ENCODE measurements at places on chromosomes 2 and 18.

DNA sequence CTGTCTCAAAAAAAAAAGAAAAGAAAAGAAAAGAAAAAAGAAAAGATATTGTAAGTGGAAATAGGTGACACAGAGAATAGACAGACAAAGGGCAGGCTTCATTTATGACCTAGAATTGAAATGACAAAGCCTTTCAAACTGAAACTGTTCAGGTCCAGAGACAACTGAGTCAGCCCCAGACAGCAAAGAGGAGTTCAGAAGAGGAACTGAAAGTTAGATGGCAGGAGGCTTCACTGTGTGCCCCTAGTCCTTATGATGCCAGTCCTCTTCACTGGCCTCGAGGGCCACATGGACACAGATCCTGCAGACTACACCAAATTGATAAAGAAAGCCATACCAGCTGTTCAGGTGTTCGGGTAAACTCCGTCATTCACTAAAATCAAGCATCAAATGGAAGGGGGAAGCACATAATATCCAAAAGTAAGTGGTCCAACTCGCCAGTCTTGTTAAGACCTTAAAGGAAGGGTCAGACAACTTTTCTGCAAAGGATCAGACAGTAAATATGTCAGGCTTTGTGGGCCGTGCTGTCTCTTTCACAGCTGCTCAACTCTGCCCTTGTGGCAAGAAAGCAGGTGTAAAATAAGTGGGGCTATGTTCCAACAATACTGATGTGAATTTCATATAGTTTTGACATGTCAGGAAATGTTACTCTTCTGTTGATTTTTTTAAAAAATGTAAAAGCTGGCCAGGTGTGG lies 231.9 kb upstream of the MGAT5 start:
- no peak for DNase-seq

- DNase-seq = no peak
Observed at GRCh38 chr2:9548506-9548905, 7.1 kb downstream of the ADAM17 start.

GRCh38 chr2:200065477-200065876 lies 110.1 kb downstream of the MAIP1 start:
- no peak for DNase-seq

DNA sequence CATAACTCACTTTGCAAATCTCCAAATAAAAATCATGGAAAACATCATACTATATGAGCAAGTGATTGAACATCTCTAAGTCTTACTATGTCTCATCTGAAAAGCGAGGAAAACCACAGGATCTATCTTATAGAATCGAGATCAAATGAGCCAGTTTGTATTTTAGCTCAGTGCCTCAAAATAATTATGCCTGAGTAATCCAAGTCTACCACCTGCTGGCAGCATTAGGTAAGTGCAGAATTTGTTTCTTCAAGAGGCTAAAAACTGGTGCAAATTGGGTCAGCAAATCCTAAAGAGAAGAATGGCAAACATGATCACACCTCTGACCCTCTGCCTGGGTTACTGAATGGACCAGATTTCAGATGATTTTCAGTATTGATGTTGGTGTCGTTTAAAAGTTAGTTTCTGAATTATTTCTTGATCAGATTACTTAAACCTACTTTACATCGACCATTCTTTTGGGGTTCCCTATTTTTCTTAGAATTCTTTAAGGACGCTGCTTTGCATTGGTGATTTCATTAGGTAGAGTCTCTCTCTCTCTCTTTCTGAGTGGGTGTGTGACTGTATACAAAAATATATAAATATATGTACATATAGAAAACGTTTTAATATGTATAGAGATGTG lies 12.7 kb upstream of the FHOD3 start:
- DNase-seq = peak; percentile 17

GRCh38 chr2:69829256-69830044 lies at the start of gene GMCL1:
GMCL1 (plus strand) TSS chr2:69829660; CDS start chr2:69829893, 233 bp downstream.
- DNase-seq = peak; percentile 73

DNA sequence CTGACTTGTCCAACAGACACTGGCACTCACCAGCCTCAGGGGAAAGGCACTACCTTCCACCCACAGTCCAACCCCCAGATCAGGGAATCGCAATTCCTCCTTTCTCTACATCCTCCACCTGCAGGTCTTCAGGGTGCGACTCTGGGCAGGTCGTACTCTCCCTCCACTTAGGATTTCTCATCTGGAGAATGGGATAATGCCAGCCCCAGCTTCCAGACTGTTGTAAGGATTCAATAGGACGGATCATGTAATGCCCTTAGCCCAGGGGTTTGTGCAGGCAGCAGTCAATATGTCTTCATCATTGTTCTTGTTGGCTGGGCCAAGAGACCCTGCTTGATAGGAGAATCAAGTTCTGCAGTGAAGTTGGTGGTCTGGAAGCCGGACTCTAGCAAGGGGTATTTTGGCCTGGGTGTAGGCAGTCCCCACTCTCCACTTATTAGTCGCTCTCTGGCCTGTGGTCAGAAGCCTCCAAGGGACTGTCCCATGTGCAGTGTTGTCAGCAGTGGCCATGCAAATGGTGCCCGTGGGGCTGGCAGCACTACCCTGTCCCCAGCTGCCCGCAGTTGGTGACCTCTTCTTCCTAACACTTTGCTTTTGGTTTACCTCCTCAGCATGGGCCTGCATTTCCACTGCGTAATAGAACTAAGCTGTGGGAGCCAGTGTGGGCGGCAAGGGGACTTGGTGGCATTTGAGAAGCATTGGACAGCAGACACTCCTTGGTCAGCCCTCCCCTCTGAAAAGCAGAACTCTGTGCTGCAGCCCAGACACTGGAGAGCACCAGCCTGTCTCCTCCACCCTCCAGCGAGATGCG lies 172.4 kb upstream of the HS6ST1 start:
- DNase-seq = no peak

- DNase-seq = no peak
Observed at GRCh38 chr18:13376298-13376840, 157.8 kb downstream of the LDLRAD4 start.

- no peak for DNase-seq
Observed at GRCh38 chr18:58694720-58695468, 23.6 kb downstream of the MALT1 start.

GRCh38 chr2:45193581-45193980 lies 184.3 kb upstream of the SIX2 start:
- DNase-seq = no peak

- DNase-seq = no peak
Observed at GRCh38 chr2:156110890-156111289, 221.6 kb downstream of the NR4A2 start.

DNA sequence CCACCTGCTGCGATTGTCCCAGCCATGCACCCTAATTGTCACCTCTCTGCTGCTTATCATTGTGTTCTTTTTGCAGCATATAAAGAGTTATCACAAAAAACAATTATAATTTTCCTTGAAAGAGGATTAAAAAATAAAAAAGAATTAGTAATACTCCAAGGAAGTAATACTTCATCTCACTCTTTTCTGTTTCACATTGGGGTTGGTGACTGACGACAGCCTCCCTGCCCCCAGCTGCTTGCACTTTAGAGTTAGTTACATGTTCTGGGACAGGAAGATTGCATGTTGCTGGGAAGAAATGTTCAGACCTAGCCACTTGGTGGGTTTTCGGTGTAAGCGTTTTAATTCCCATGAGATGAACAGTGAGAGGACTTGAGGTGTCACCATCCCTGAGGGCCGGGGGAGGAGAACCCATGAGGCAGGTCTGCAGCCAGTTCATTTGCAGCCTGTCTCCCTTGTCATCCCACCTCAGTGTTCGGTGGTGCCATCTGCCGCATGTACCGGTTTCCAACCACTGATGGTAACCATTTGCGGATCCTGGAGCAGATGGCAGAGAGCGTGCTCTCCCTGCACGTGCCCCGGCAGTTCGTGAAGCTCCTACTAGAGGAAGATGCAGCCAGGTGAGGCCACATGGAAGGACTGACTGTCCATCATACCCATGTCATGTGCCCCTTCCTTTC lies 69.1 kb downstream of the COA5 start:
- no peak for DNase-seq

GRCh38 chr18:77015169-77015568 lies 117.4 kb downstream of the MBP start:
- DNase-seq = no peak

DNA sequence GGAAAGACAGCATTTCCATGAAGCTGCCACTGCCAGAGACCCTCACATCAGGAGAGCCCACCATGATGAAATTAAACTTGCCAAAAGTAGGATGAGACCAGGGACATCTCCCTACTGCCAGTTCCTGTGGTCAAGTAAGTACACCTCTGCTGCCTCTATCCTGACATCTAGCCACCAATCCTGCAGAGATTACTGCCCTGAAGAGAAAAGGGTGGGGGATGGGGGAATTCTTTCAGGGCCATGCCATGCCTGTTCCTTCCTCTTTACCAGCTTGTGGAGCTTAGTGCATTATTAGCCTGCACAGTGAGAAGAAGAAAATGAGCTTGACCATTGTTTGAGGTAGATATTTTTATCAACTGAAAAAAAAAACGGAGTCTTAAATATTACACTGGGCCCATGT lies 397.2 kb upstream of the CDH2 start:
- no peak for DNase-seq

DNA sequence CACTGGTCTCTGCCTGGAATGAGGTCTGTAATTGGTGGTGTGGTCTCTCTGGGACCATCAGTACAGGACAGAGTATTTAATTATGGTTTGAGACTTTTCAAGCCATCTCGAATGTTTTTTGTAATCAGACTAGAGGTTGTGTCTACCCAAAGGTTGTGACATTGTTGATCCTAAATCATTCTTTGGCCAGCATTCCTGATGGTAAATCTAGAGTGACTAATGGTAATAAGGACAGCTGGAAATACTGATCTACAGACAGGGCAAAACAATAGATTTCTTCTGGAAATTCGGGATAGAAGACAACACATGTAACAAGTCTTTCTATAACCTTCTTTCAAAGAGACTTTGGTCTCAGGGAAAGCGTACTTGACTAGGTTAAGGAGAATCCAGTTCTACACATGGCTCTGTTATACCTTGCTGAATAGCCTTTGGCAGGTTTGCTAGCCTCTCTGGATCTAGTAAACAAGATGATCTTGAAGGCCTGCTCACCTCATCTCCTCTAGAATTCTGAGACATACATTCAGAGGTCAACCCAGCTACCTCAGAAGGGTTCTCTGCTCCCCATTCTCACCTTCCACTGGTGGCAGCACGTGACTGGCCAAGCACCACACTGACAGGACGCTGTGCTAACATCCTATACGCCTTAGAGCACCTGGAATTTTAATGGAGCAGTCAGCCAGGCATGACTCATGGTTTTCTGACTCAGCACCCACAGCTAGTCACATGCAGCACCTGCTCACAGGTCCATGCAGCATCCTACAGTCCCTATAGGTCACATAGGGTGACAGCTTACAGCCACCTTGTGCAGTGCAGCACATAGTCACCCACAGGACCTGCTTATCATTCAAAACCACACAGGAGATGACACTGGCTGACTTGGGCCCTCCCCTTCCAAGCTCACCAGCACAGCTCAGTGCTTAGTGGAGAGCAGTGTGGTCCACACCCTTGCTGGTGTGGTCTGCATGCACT lies 12.2 kb downstream of the PLB1 start:
- no peak for DNase-seq

- no peak for DNase-seq
Observed at GRCh38 chr2:8271461-8271860, 410.4 kb upstream of the ID2 start.

DNA sequence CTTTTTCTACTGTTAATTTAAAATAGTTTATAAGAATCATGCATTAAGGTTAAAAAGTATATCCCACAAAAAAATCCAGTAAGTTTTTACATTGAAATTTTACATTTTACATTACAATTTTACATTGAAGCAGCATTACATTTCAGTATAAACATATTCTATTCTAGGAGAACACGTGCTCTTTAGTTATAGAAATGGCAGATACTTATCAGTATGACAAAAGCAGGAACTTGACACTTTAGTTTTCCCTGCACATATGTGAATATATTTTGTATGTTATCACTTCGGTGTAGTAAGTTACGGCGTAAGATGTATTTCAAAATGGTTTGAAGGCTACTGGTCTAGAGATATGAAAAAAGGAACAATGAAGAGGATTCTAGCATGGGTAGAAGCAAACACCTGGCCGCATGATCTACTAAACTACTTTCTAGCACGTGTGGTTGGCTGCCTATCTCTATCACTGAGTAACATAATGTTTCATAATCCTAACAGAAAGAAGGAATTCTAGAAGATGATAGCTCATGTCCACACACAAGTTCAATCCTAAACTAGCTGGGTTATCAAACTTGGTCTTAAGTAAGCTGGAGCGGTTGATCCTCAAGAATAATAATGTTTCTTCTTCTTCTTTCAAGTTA lies 5.4 kb downstream of the IMMT start:
- DNase-seq = no peak

- no peak for DNase-seq
Observed at GRCh38 chr2:73944714-73945113, 18.0 kb downstream of the DGUOK start.

- peak; percentile 99 for DNase-seq
Observed at GRCh38 chr18:8800445-8800844, 95.1 kb downstream of the MTCL1 start.

DNA sequence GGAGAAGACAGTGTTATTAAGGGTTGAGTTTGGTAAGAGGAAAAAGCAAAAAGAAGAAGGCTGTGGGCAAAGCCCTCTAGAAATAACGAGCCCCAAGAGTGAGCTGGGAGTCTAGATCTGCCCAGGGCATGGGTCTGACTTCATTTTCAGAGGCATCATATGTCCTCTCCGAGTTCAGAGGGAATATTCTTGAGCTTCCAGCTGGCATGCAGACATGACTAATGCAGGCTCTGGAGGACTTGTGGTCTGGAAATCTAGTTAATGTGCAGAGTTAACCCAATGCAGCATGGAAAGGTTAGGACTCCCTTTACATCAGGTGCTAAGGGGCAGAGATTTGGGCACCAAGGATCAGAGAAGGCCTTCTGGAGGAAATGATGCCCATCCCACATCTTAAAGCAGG lies 7.3 kb downstream of the ACMSD start:
- no peak for DNase-seq

DNA sequence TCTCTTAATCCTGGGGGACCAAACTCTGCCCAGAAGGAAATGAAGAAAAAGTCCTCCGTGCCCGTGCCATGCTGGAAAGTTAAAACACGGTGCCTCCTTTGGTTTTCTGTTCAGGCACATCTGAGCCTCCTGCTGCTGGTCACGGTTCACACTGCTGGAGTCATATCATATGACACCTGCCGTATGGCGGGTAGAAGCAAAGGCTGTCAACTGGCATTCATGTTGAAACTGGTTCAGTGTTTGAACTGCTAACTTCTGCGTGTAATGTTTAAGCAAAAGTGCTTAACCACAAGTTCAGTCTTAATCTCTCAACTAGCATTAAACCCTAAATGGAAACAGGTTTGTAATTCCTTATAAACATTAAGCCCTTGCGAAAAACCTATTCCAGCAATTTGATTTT lies 3.1 kb downstream of the STK39 start:
- no peak for DNase-seq

DNA sequence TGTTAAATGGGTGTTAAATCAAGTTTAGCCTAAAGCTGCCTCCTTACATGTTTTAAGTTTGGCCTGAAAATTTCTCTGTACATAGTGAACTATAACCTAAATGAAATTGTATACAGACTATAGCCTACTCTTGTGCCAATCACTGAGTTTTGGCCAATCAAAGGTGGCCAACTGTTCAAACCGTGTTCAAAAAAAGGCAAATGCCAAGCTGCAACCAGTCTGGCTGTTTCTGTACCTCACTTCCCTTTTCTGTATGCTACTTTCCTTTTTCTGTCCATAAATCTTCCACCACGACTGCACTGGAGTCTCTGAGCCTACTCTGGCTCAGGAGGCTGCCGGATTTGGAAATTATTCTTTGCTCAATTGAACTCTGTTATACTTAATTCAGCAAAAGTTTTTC lies 121.0 kb downstream of the SPOPL start:
- no peak for DNase-seq
